ENCODE measurements at places on chromosomes 6 and 20.

DNA sequence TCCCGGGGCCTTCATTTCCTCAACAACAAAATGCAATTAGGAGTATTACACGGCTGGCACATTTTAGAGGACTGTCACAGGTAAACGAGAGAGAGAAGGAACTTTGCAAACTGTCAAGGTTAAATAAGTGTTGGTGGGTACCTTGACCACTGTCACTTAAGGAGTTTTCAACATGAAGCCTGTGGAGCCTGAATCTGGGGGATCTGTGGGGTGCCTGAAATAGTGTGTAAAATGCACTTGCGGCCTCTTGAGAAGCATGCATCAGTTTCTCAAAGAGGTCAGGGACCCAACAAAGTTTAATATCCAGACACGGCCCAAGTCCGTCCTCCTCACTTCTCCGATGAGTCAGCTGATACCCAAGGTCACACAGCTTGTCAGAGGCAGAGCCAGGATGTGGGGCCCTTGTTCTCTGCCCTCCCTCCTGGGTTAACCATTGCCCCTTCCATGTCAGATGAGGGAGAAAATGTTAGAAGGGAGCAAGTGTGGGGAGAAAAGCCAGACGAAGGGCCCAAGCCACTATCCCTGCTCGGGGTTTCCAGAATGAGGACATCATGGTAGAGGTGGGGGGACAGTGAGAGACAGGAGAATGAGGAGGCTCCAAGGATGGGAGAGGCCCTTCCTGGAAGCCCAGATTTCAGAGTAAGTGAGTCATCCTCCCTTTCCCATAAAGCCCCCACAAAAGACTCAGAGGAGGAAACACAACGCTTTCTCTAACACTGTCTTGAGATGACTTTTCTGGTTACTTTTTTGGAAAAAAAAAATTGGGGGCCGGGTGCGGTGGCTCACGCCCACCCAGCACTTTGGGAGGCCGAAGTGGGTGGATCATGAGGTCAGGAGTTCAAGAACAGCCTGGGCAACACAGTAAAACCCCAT is 42.2 kb downstream of the C6orf132 start:
- DNase-seq: no peak

GRCh38 chr6:21764989-21765388 is 171.4 kb downstream of the SOX4 start:
- DNase-seq: no peak

DNA sequence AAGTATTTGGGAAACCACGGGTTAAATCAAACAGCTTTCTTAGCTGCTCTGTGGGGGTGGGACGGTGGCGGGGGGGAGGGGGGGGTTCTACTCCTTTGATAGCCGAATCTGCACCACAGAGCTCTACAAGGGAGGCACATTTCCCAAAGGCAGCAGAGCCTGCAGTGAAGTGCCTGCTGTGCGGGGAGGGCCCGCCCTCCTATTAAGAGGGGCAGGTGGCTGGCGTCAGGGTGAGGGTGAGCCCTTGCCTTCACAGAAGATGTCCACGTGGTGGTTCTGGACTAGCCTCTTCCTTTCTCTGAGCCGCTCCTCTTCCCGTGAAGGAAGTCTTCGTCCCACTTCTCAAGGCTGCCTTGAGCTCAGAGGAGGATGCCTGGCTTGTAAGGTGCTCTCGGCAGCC is 174.9 kb upstream of the THBS2 start:
- no peak for DNase-seq

DNA sequence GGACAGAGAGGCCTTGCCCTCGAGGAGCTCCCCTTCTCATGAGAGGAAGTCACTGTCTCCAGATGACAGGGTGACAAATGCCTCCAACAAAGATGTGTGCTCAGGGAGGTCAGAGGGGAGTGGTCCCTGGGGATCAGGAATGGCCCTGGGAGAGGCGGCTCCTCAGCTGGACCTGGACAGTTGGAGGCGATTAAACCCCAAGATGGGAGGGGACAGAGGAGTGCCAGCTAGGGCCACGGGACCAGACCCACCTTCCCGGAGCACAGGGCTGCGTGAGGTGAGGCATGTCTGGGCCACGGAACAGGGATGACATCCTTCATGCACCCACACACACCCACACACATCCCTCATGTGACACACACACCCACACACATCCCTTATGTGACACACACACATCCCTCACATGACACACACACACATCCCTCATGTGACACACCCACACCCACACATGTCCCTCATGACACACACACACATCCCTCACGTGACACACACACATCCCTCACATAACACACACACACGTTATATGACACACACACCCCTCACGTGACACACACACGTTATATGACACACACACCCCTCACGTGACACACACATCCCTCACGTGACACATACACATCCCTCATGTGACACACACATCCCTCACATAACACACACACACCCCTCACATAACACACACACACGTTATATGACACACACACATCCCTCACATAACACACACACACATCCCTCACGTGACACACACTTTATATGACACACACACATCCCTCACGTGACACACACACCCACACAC is 57.4 kb upstream of the SLCO4A1 start:
- no peak for DNase-seq

- no peak for DNase-seq
Observed at GRCh38 chr6:11475016-11475415, 62.5 kb upstream of the TMEM170B start.

- DNase-seq: no peak
Observed at GRCh38 chr6:63814459-63814858, 178.9 kb downstream of the PHF3 start.

- DNase-seq: no peak
Observed at GRCh38 chr20:43755390-43755789, 28.6 kb upstream of the GTSF1L start.

DNA sequence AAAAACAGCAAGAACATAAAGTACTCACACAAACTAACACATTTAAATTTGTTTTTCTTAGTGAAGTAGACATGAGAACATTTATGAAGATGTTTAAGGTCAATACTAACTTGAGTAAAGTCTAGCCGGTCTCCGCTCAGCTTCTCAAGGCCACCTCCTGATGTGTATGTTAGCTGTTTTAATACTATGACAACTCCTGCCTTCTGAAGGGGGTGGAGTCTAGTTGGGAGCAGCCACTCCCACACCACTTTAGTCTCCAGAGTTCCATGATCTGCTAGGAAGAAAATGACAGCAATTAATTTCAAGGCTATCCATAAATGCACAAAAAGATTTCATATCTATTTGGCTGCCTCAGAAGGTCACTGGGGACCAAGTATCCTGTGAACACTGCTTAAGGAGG is at the start of gene GSTA3:
Gene GSTA3 (minus strand): TSS at position 168 of the 400 bp plus-strand sequence. CDS start 3,864 bp downstream, outside the sequence.
- DNase-seq: no peak

DNA sequence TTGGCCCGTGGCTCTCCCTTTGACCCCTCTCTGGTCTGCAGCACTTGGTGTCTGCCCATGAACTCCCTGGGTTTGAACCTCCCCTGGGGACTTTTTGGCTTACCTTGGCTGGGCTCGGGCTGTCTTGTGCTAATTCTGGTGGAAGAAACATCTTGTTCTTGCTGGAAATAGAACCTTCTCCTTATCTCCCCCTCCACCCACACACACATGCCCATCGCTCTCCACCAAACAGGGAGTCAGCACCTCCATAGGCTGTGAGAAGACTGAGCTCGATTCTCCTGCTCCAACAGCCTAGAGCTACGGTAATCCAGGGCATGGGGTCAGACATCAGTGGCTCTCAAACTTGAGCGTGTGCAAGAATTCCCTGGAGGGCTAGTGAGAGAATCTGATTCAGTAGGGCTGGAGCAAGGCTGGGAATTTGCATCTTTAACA is 114.4 kb upstream of the SLC22A23 start:
- DNase-seq: no peak

GRCh38 chr6:72642435-72642834 is 20.6 kb downstream of the KCNQ5 start:
- no peak for DNase-seq
